ENCODE measurements at places on chromosomes 4 and X.

DNA sequence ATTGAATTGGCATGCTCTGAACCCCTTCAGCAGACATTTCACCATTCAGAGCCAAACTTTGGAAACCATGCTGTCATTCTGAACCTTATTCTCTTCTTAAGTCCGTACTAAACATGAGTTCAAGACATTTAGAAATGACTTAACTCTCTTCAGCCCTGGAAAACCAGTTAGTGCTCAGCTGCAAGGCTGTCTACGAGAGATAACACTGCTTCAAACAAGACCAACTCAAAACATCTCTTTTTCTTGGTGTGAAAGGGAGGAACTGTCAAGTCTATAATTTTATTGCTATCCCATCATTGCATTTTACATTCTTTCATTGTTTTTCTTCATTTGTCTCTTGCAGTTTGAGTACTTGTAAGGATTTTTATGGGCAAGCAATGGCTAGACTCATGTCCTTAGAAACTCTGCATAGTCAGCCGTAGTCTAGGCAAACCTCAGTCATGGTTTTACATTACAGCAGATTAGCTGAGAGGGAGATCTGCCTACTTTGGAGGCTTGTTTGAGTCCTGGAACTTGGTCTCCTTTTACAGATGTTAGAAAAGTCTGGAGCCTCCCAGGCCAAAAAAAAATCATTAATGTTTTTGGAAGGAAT lies 120.6 kb upstream of the JADE1 start:
- DNase-seq: no peak

GRCh38 chrX:55619547-55619946 lies 3.7 kb upstream of the FOXR2 start:
- DNase-seq: no peak

- no peak for DNase-seq
Observed at GRCh38 chr4:147479786-147480185, 1.1 kb upstream of the EDNRA start.

DNA sequence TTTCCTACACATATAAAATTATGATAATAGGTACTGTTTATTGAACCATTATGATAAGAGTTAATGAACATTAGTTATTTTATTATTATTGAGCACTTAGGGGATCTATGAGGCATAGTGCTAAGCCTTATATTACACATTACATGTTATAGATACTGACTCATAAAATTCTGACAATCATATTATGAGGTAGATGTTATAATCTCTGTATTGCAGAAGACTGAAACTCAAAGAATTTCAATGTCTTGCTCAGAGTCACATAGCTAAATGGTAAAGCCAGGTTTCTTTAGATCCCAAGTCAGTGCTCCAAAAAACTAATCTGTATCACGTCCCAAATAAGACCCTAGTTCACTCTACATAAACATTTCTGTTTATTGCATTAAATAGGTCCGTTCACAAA lies 207.2 kb upstream of the CNKSR2 start:
- DNase-seq: no peak

GRCh38 chr4:184506527-184507121 lies 32.3 kb upstream of the IRF2 start:
- no peak for DNase-seq

GRCh38 chr4:149121023-149121404 lies 678.8 kb upstream of the NR3C2 start:
- no peak for DNase-seq

DNA sequence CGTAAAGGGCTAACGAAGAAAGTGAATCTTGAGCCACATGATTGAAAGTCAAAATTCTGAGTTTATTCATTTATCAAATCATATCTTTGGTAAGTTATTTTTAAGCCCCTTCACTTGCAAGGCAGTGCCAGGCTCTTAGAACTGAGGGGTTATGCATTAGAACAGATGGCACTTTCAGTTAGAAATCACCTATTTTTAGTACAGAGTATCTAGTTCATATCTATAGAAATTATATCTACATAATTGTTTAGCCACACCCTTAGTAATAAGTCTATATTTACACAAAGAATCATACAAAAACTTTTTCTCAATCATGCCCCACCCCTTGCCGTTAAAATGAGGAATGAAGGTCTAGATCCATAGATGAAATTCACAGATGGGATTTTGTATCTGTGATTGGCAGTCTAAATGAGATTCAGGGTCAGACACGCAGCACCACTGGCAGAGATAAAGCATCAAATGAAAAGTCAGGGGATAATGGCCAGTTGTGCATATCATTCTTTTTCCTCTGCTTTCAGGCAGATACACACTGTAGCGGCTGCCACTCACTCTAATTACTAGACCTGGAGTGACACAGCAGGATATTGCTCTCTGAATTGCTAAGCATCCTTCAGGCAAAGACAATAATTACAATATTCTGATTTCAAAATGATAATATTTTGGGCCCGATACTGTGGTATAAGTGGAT lies 440.5 kb downstream of the MAPK10 start:
- DNase-seq: no peak

DNA sequence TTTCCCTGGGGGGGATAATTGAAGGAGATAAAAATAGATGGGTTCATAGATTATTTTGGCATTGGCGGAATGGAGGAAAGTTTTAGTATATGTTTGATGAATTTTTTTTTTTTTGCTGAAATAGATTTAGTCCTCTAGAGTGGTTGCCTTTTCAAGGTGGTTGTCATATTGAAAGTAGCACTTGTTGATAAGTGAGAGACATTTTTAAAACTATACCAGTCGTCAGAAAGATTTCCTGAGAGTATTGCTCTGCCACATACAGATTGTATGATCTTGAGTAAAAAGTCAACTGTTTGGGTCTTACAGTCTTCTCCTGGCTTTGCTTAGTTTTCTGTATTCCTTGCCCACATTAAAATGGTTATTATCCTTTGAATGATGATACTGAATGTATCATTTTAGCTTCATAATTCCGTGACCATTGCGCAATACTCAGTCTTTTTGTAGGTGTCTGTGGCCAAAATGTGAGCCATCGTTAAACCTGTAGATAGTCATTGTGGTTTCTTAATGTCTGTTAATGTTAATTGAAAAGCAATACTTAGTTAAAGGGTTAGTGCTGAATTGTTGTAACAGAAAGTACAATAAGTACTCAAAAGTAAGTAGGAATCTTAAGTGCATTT lies 7.1 kb downstream of the SMARCAD1 start:
- DNase-seq: no peak

Measured in cerebellar nuclear complex (tissue), 1 donor.